Mammary epithelial cell (primary cell): ENCODE measurements at places on chromosomes 1 and 21.

GRCh38 chr1:112359961-112360767 is 35.9 kb upstream of the CTTNBP2NL start:
- DNase-seq, result peak; percentile 43

GRCh38 chr1:208080396-208081286 is 163.5 kb downstream of the PLXNA2 start:
- DNase-seq, result no peak

- no peak for DNase-seq
Observed at GRCh38 chr1:237795558-237795957, 95.2 kb downstream of the ZP4 start.

DNA sequence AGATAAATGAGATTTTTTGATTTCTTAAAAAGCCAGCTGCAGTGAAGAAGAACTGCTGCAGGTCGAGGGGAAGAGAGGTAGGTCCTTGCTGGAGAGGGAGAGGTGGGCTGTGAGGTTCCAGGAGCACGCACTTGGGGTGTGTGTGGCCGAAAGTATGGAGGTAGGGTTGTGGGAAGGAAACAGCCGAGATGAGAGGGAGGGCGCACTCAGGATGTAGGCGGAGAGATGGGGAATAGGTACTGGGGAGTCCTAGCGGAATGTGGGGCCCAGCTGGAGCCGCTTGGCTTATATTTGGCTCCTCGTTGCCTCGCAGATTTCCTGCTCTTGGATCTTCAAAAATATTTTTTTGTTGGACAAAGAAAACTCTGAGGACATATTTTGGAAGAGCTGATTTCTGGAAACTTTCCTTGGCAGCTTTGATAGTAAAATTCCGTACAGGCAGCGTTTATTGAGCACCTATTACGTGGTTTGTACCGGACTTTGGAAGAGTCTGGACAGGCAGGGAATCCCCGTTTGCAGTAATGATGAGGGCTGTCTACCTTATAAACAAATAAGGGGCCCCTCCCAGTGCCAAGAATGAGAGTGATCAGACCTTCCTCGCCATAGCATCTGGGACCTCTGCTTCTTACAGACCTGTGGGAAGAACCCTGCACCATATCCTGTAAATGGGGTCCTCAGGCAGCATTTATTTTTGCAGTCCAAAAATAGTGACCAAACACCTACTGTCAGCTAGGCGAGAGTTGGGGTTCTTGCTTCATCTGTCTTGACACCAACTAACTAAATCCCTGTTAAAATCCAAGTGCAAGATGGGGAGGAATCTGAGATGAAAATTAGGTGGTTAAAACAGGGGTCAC is 1.5 kb downstream of the LRRC8D start:
- DNase-seq, result no peak

DNA sequence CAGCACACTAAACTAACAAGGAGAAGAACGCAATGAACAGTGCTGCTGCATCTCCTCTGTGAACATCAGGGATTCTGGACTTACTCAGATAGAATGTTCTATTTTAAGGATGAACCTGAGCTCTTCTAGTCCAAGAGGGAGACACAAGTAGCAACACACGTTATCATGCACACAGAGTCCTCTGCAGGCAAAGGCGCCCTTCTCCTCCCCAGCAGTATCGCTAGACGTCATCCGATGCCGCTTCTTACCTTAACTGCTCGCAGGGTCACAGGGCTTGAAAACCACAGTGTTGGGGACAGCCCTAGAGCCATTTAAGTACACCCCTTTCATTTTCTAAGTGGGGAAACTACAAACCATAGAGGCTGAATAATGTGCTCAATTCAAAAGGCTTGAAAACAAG is 74.5 kb downstream of the HIVEP3 start:
- no peak for DNase-seq

DNA sequence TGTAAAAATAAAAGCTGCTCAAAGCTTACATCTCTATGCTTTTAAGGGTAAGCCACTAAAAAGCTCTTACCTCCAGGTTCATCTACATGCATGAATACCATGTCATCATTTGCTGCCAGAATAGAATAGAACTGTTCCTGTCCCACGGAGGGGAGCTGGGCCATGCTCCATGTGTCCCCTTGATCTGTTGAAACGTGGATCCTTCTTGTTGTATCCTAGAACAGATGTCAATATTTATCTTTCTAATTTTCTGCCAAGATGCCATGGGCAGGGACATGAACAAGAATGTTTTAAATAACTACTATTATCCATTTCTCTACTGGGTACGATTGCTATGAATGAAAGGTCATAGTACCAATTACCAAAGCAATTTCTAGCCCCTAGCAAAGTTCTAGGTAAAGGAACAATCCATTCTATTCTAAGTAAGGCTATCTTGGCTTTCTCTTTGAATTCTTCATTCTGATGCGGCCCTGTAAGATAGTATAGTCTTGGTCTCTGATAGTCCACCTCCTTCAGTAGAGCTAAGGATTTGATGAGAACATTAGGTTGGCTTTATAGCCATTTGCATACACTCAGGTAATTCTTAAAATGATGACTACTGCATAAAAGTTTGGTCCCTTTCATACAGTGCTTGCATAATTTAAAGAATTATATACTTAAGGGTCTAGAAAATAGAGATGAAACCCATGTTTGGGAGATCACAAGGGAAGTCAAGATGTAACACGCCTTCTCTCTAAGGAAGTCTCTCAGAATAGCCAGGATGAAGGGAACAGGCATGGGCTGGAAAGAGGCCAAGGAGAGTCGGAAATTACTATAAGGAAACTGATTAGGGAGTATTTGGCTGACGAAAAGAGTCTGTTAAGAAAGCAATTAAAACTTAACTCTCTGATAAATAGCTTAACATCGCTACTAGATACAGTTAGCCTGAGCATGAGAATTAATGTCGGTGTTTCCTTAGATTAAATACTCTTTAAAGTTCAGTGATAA is 35.4 kb upstream of the MYBPHL start:
- DNase-seq, result peak; percentile 19

- peak; percentile 82 for DNase-seq
Observed at GRCh38 chr1:42743317-42744147, 3.5 kb upstream of the CLDN19 start.

DNA sequence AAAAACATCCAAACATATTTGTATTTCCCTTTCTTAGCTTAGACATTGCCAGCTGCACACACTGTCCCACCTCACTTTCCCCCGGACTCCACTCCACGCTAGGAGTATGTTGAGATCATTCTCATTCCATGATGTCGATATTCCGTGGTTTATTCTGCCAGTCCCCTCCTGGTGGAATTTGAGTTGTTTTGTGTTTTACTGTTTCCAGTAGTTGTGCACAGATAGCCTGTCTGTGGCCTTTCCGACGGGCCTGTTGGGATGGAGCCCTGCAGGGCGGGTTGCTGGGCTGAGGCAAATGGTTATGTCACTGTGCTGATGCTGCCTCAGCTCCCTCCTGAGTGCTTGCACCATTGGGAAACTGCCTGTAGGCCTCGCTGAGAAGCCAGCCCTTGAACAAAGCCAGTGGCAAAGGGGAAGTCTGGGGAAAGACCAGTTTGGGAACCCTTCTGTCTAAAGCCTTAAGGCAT is 12.8 kb downstream of the TRAPPC10 start:
- peak; percentile 12 for DNase-seq

DNA sequence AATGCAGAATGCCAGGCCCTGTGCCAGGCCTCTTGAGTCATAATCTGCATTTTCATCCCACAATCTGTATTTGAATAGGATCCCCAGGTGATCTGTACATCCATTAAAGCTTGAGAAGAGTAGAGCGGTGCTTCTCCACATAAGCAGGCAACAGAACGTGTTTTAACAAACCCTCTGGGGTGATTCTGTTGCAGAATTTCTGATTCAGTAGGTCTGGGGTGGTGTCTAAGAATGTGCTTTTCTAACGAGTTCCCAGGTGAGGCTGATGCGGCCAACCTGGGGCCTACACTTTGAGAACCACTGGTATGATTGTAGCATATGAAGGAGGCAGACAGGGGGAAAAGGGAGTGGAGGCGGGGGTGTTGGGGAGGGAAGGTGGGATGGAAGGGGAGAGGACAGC is 78.4 kb upstream of the POU3F1 start:
- peak; percentile 70 for DNase-seq

GRCh38 chr1:20083178-20083944 is 13.4 kb downstream of the PLA2G5 start:
- DNase-seq, result no peak

DNA sequence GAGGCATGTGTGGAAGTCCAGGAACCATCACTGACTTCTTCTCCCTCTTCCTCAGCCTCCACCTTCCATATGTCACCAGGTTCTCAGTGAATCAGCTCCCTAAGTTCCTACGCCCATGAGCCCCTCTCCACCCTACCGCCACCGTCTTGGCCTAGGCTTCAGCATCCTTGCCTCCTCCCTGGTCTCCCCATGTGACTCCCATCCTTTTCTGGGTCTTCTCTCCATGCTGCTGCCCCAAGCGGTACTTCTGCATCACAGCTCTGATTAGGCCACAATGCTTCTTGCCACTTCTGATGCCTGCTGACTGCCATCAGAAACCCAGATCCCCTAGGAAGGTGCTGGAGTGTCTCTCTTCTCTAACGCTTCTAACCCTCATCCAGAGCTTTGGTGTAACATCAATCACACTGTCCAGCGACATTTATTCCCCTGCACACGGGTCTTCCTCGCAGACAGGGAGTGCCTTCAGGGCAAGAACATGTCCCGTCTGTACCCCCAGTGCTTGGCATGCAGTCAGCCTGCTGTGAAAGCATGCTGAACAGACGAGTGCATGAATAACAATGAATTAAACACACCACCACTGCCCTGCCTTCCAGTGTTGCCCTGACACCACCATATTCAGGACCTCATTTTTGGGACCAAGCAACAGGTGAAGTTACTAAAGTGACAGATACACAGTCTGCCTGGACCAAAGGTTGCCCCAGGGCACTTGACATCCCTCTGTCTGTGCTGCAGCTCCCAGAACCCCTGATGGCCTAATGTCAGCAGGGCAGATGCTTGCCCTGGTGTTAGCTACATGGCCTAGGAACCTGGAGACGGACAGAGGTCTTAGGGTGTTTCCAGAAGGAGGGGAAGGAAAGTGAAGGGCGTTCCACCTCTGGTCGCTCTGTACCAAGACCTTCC is 158.7 kb upstream of the EDN2 start:
- no peak for DNase-seq

DNA sequence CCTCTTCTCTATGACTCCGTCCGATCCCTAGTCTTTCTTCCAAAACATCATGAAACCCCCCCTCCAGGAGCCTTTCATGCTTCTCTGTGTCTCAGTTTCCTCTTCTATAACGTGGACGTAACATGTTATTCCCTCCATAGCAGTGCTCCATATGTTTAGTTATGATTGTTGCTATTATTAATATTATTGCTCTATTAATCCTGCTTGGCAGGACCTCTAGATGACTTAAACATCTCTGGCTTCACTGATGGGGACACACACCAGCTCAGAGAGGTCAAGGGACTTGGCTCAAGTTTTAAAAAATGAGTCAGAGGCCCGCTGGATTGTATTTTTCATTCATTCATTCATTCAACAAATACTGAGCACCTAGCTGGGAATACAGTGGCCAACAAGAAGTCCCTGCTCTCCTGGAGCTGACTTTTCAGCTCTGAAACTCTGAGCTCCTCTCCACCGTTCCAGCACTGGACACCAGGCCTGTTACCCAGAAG is 404 bp upstream of the CPLANE2 start:
- DNase-seq, result no peak

GRCh38 chr1:205917466-205918238 is 25.6 kb downstream of the SLC26A9 start:
- DNase-seq, result no peak

GRCh38 chr1:176469450-176470010 is 6.6 kb downstream of the PAPPA2 start:
- no peak for DNase-seq

- DNase-seq, result no peak
Observed at GRCh38 chr1:229197265-229197585, 73.7 kb upstream of the RAB4A start.

GRCh38 chr1:8363186-8363766 is 45.4 kb downstream of the SLC45A1 start:
- DNase-seq, result no peak

DNA sequence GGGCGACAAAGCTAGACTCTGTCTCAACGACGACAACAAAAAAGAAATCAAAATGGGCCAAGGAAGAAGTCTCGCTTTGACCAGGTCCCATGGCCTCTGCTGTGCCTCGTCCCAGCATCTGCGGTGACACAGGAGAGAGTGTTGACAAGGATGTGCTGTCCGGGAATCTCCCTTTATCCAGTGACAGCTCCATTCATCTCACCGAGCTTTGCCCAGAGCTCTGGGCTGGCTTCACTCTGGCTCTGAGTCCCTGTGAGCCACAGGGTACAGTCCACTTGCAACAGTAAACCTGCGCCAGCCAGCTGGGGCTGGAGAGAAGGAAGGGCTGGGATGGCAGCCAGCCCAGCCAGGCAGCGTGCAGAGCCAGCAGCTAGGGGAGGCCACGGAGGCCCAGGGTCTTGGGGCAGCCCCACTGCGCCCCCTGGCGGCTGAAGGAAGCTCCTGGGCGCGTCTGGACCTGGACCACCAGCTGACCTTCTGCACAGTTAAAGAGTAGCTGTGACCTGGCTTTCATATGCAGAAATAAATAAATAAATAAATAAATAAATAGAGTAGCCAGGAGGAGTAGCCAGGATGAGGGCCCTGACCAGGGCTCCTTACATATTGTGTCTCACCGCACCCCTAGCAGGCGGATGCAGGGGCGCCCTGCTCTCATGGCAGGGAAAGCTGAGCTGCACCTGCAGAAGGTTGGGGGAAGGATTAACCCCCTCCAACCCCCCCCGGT is 29.7 kb downstream of the ENO1 start:
- peak; percentile 86 for DNase-seq

DNA sequence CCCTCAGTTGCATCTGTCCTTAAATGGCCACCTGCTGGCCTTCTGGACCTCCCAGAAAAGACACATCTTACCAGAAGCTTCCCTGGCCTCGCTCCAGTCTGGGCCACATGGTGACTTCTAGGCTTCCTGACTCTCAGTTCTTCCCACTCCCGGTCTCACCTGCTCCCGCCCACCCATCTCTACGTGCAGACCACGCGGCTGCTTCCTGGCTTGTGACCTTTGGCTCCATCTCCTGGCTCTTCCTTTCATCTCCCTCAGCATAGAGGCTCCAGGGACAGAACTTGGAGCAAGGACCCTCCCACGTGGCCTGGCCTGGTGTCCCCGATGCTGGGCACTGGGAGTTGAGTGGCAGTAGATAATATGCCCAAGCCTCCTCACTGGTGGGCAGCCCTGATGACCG is 124.9 kb upstream of the IRF2BP2 start:
- no peak for DNase-seq

DNA sequence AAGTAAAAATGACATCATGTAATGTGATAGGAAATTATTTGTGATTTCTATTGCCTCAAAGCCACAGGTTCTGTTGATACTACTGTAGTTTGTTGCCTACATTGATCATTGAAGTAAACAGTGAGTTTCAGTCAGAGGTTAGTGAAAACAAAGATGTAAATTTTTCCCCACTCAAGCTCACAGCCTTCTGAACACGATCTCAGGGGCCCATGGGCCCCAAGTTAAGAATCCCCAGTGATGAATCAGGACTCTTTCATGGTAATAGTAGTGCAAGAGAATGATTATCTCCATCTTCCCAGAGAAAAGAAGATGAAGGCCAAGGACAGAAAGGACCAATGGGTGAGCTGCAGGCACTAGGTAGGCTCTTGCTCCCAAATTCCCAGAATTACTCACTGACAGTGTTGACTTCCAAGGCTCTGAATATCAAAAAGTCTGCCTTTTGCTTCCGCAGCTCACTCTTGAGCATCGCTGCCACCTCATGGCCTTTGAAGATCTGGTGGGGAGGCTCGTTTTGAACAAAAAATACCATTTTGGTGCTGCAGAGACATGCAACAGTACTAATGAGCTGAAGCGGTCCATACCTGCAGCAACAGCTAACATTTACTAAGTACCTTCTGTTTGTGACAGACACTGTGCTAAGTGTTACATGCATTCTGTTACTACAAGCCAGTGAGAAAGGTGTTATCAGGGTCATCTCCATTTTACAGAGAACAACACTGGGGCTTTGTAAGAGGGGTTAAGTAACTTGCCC is 113.3 kb downstream of the KIAA0319L start:
- DNase-seq, result no peak
